ENCODE measurements at places on chromosomes 3 and 15. TPM values are rescaled to one million over a fixed set of nuclear protein-coding genes. Genes with fewer than 3 reads are reported as not detected.

Gene ABI3BP
- total RNA-seq = 59.8 TPM

DNA sequence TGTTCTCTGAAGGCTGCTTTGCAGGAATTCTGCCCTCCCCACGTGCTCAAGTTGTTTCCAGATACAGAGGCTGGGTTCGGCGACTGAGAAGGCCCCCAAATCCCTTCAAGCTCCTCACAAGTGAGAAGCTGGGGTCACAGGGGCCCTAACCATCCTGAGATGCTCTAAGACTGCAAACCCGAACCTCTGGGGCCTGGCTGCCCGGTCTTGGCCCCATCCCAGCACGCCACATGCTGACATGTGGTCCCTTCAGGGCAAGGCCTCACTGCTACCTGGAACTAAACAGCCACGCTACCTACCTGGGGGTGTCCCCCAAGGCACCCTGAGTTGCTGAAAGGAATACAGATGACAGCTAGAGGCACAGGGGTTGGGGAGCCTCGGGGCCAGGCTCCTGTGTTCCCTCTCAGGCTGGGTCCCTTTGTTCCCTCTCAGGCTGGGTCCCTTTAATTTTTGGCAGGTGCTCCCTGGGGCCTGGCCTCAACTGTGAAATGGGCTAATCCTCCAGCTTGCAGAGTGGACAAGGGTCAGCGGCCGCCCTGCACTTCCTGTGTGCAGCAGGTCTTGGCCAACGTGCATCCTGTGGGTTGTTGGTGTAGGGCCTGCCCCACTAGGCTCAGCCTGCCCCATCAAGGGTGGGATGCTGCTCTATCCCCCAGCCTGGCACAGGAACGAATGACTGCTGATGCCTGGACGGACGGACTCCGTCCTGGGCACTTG is 32.5 kb downstream of the KLHL25 start:
- DNase-seq = no peak

DNA sequence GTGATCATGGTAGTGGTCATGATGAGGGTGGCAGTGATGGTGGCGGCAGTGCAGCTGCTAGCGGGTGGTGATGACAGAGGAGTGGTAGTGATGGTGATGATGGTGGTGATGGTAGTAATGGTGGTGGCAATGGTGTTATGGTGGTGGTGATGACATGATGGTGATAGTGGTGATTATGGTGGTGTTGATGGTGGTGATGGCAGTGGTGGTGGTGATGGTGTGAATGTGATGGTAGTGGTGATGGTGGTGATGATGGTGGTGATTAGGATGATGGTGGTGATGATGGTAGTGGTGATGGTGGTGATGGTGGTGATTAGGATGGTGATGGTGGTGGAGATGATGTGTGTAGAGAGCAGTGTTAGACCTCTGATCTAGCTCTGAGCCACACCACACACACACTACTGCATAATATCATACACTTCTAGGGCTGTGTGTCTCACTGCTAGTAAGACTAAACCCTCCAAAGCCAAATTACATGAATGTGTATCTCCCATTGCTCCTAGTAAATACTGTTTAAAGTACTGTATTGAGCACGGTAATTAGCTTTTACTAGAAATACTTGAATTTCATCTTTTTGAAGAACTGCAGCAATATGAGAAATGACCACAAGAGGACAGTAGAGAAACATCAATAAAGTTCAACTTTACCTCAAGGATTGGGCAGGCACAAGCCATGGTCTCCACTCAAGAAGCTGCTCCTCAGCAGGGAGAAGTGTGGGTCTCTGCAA is 28.8 kb downstream of the TMED3 start:
- no peak for DNase-seq

Gene C2CD4A
- total RNA-seq = not detected

DNA sequence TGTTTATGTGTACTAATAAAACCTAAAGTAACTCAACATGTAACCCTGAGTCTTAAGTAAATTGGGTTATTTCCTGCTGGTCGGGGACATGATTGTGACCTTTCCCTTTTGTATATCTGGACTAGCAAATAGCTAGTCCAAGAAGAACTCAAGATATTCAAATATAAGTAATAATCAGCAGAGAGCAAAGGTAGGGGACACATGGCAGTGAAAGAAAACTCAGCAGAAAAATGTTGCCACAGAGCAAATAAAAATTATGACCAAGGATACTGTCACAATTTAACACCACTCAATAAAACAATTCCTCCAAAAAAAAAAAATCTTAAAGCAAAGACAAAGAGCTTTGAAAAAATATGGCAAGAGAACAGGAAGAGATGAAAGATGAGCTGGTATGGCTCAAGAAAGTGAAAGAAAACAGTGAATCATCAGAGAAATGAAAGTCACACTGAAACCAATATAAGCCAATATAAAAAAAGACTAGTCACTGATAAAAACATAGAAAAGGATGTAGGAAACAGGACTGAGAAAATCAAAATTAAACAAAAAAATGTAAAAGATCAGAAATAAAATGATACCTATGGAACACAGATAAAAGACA is 43.4 kb downstream of the HLTF start:
- DNase-seq = no peak

DNA sequence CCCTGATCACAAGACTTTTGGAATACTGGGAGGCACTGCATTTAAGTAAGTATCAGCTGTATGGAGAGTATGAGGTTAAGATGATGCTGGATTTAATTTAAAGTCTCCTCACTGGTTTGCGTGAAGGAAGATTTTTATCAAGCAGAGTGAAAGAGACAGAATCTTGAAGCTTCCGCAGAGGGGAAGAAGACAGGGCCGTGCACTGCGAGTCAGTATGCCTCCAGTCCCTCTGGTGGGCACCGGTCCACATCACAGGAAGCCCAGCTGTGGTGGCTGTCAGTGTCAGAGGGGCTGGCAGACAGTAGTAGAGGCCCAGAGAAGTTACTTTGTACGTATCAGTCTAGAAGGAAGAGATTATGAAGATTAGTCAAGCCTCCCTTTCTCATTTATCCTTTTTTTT is 379.0 kb upstream of the TPRG1 start:
- peak; percentile 45 for DNase-seq

DNA sequence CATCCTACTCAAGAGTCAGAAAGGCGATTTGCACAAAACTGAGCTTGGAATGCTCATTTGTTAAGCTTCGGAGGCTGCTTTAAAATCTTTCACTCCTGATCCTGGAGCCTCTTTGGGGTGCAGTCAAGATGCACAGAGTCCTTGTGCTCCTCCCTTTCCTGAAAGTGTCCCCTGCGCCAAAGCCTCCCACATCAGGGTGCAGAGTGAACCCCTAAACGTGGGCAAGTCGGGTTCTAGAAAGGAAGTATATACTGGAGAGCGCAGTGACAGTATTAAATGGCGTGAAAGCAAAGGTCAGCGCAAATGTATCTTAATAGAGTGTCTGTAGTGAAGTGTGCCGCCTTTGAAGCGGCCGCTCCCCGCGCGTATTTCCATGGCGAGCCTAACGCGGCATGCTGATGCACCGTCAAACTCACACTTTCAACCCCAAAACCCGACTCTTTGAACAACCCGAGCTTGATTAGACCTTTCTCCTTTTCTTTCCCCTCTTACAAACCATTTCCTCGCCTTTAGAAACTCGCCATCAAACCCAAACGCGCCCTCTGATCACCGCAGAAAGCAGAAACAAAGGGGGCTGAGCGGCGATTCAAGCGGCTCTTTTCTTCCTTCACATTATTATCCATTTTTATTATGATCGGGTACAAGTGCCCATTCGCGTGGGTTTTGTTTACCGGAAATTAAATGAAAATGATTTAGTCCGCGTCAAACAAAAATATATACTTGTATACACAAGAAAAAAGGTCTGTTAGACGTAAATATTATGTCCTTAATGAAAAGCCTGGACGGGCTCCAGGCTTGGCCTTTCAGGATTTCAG is 18.3 kb downstream of the ZIC4 start:
- DNase-seq = no peak

- no peak for DNase-seq
Observed at GRCh38 chr15:25087137-25087536, 132.3 kb downstream of the SNRPN start.

Gene AHSG
- 0.15 TPM for total RNA-seq

Gene CFAP20DC
- 0.24 TPM for total RNA-seq

Data from left cardiac atrium (tissue), 4 donors.